Non-pigmented ciliary epithelial cell (primary cell): ENCODE measurements at places on chromosomes 12 and 14.

GRCh38 chr12:95173392-95174251 lies 43.6 kb downstream of the FGD6 start:
- peak; percentile 88 for DNase-seq

DNA sequence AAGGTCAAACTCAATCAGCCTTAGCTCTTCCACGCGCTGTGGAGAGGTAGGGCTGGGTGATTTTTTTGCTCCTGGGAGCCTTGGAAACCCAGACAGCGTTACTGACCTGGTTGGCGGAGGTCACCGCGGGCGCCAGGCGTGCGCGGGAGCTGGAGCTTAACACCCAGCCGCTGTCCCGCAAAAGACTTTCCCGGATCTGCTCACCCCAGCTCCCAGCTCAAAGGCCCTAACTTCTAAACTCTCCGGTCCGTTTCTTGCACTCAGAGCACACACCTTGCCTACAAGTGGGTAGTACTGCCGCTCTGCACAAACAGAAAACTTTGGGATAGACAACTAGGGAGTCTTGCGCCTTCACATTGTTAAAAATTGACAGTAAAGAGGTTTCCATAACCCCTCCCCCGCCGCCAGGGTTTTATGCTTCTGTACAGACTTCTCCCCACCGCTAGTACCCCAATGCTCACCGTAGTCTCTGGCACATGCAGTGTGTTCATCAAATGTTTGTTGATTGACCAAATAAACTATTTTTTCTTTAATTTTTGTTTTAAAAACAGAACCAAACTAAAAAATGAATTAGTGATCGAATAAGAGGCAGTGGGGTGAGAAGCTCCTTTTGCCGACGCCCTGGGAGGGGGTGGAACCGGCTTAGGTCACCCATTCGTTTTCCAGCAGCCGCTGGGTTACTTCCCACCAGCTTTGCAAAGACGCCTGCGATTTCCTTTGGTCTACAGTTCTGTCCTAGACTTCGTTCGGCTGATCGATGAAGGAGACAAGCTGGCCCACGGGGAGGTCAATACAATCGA lies 12.7 kb upstream of the TBX3 start:
- DNase-seq, result no peak

- DNase-seq, result no peak
These were observed 5.3 kb upstream of the TSPAN8 start for GRCh38 chr12:71162832-71163763.

GRCh38 chr12:95582230-95583058 lies 31.2 kb upstream of the USP44 start:
- DNase-seq, result peak; percentile 18

- DNase-seq, result no peak
These were observed 9.5 kb downstream of the TMEM106C start for GRCh38 chr12:47972895-47973294.

GRCh38 chr12:54222609-54223008 lies 33.8 kb upstream of the SMUG1 start:
- peak; percentile 89 for DNase-seq

DNA sequence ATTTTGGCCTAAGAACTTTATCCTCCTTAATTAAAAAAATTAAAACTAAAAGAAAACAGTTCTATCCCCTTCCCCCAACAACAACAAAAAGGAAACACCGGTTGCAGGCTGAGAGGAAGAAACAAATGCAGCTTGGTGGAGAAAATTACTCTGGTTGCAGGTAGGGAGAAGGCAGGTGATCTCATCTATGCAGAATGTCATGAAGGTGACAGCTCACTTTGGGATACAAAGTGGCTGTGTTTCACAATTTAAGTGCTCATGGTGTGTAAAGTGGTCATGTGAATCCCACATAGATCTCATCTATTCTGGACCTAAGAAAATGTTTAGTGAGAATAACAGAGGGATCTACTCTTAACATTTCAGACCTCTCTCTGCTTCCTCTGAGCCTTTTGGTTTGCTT lies 219.7 kb upstream of the PKP2 start:
- DNase-seq, result no peak

- no peak for DNase-seq
These were observed 27.6 kb upstream of the KRT78 start for GRCh38 chr12:52876372-52876771.

DNA sequence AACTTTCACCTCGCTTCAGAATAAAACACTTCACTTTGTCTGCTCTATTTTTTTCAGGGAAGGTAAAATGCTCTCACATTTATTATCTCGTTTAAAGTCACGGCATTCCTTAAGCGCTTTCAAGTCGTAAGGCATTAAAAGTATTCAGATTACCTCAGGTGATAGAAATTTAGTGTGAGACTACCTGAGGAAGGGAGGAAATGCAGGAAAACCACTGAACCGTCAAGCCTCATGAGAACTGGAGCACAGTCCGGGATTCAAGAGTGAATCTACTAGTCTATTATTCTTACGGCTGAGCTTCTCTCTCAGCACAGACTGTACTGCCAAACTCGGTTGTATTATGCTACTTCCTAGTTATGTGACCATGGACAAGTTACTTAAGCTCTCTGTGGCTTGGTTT lies 8.3 kb upstream of the PPFIBP1 start:
- DNase-seq, result no peak

DNA sequence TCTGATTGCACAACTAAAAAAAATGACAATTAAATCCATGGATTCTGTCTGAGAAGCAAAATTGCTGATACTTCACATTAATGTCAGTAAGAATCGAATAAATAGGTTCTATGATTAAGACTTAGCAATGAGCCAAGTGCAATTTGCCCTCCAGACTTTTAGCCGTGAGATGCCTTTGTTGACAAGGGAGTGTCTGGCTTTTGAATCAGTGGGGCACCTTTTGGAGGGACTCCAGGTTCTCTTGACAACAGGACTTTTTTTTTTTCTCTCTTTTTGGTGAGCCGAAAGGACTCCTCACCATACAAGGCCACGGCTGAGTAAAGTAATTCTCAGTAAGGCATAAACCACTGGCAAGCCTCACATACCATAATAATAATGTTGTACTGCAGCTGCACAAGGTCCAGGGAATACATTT lies 4.7 kb upstream of the MDM1 start:
- no peak for DNase-seq

DNA sequence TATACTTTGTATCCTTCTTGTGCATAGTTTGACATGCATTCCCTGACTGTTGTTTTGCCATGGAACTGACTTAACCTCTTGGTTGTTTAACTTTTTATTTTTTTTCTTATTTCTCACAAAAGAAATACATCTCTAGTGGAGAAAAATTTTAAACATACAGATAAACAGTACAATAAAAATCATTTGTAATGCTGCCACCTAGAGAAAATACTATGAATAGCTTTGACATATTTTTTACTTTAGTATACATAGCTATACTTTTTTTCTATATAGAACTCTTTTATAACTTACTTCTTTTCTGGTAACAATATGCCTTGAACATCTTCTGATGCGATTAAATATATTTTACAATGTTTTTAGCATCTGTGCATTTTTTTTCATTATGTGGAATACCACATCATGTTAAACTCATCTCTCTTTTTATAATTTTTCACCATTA lies 184.5 kb downstream of the AKAP6 start:
- no peak for DNase-seq

DNA sequence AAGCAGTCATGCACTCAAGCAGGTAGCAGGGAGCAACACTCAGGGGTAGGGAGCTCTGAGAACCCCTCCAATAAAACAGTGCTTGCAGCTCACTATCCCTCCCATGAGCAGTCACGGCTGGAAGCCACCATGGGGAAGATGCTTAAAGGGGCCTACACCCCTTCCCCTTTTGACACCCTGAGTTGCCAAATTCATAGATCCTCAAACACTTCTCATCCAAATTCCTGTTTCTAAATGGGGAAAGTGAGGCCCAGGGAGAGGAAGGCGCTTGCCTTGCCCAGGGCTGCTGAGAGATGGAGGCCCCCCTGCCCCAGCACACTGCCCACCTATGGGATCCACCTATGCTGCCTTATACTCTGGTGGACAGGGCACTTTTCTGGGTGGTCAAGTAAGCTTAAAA lies 7.2 kb upstream of the ENDOU start:
- DNase-seq, result no peak

- no peak for DNase-seq
These were observed 535.8 kb downstream of the PRKD1 start for GRCh38 chr14:29391801-29392200.

DNA sequence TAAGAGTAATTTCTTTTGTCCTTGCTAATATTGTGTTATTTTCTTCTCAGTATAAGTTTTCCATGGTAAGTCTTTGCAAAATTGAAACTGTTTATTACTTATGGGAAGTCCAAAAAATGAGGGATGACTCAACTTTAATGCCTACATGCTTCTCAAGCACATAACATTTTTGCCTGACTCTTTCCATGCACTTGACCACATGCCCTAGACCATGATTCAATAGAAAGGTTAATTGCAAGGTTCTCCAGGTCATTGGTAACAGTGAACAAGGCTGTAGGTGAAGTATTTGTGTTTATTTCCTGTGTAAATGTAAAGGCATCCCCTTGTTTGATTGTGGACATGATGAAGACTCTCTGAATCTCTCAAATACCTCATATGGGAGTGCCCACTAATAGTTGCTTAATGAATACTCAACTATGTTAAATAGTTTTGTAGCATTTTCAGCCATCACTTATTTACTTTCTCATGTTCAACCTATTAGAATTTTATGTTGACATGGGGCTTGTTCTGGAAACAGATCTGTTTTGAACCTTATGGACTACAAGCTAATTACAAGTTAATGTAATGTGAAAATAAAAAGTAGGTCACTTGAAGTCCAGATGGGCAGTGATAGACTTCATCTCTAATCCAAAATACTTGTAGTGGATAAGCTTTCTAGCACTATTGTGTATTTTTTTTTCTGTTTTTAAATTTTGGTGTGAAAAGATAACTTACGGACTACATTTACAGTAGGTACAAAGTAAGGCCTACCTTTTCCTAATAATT lies 131.7 kb downstream of the TMTC2 start:
- DNase-seq, result no peak

GRCh38 chr12:20629414-20630156 lies 65.5 kb upstream of the SLCO1C1 start:
- peak; percentile 18 for DNase-seq

DNA sequence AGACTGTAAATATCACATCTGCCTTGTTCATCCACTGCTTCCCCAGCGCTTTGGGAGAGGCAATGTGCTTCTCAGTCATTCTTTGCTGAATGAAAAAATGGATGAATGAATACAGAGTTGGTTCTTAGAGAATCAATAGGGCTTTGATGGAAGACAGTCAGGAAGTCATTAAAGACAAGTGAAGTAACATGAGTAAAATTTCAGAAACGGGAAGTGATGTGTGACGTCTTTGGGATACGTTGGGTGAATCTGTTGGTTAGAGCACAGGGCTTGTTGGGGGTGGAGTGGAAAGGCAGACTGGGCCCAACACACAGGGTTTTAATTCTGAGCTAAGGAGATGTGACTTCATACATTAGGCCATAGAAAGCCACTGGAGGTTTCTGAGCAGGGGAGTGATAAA lies 39.0 kb upstream of the NRXN3 start:
- DNase-seq, result no peak

- no peak for DNase-seq
These were observed 137.4 kb upstream of the C14orf180 start for GRCh38 chr14:104442107-104442551.

GRCh38 chr14:55662752-55663151 lies 82.7 kb downstream of the KTN1 start:
- DNase-seq, result no peak

- DNase-seq, result no peak
These were observed 212.6 kb downstream of the PCNX1 start for GRCh38 chr14:71119832-71120231.

DNA sequence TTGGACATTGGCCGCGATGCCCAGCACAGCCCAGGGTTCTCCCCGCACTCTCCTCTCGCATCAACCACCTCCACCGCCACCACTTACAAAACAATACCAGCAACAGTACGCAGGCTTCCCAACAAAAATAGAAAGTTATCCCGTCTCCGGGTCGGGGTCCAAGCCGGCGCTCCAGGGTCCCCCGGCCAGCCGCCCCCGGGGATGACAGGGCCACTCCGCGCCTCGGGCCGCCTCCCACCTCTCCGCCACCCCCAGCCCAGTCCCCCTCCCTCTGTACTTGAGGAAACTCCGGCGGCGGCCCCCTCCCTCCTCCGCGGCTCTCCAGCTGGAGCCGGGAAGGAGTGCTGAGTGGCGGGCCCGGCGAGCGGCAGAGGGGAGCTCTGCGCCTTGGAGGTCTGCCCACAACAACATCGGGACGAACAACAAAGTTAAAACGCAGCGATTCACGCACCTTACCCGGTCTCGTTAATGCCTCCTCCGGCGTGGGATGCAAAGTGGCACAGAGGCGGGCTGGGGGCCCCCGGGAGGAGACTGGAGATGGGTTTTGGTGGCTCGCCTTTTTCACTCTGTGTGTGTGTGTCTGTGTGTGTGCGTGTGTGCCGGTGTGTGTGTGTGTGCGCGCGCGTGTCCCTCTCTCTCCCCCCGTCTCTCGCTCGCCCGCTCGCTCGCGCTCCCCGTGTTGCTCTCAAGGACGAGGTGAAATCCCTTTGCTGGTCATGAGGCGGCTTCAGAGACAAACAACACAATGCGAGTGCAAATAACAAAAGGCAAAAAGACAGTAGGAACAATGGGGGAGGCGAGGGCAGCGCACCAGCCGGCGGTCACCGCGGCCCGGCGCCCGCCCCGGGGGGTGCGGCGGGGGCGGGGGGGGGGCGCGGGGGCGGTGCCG lies 386.8 kb downstream of the BCAT1 start:
- DNase-seq, result no peak

DNA sequence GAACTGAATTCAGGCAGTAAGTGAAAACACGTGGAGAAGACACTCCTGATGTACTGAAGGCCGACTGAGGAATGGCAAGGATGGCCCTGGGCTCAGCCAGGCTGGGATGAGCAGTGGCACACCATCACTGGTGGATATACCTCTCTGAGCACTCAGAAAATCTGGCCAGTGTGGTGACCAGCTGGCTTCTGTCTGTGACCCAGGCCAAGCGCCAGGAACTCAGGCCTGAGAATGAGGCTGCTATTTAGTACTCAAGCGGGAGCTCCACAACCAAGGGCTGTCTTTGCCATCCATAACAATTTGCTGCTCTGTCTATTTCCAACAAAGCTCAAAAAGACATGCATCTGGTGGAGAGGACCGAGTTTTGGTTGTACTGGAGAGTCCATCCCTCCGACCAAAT lies 586.3 kb downstream of the BCL11B start:
- DNase-seq, result no peak

GRCh38 chr14:102915292-102916110 lies 7.0 kb upstream of the AMN start:
- no peak for DNase-seq

DNA sequence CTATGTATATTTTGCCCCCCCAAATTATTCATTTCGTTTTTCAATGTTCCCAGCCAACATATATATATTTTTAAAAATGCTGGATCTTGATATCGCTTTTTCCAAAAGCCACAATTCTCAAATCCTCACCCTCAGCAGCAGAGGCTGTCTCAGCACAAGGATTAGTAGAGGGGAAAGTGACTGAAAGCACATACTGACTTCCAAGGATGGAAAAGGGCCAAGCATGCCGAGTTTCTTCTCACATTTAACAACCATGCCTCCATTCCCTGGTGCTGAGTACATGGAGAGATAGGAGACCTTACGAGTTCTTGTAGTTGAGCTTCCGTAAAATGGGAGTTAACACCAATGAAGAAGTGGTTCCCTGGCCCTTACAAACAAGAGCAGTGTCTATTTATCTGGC lies 403.4 kb upstream of the DCN start:
- DNase-seq, result no peak

- no peak for DNase-seq
These were observed 179.4 kb upstream of the BCL2L14 start for GRCh38 chr12:11891346-11891745.
